ENCODE measurements at places on chromosomes 4 and X.
A peak's percentile ranks its signal among the peaks of the same experiment; 100 is the strongest.

- DNase-seq, result no peak
- H3K27ac ChIP-seq, result no peak overlapping the region
- H3K4me3 ChIP-seq, result no peak overlapping the region
- no peaks in the 10 kb centered on the region for H3K27me3 ChIP-seq
Observed at GRCh38 chr4:169377367-169377766, 106.6 kb upstream of the SH3RF1 start.

- peak overlapping the region; percentile 71 for H3K27ac ChIP-seq
- no peak for DNase-seq
- no peaks in the 10 kb centered on the region for H3K27me3 ChIP-seq
- no peak overlapping the region for H3K4me3 ChIP-seq
Observed at GRCh38 chr4:26140150-26140898, 180.5 kb upstream of the RBPJ start.

DNA sequence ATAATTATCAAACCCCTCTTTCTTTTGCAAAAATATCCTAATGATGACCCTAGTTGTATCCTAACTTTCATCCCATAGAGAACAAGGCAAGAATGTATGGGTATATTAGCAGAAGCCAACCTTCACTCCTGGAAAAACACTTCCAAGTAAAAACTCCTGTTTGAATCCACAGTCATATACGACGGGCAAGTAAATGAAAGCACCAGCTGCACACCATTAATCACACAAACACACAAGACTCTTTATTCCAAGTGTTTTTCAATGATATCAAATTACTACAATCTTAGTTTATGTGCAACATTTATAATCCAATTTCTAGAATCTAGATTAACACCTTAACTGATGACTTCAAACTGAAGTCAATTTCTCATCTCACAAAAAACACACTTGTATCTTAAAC lies 22.9 kb downstream of the ACSL4 start:
- H3K4me3 ChIP-seq, result no peak overlapping the region
- H3K4me1 ChIP-seq, result peaks cover 16% of the 10 kb centered on the region
- DNase-seq, result no peak

DNA sequence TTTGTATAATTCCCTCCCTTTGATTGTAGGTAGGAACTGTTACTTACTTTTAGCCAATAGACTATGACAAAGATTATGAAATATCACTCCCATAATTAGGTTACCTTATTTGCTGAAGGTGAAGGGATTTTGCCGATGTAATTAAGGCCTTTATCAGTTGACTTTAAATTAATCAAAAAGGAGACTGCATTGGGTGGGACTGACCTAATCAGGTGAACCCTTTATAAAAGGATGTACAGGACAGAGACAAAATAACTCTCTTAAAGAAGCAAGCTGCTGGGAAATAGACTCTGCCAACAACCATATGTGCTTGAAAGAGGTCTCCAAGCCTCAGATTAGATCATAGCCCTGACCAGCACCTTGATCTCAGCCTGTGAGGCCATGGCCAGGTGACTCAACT lies 167.6 kb downstream of the SOX3 start:
- H3K4me1 ChIP-seq, result no peaks in the 10 kb centered on the region
- DNase-seq, result no peak
- H3K27ac ChIP-seq, result no peak overlapping the region
- no peaks in the 10 kb centered on the region for H3K27me3 ChIP-seq
- no peak overlapping the region for H3K4me3 ChIP-seq

DNA sequence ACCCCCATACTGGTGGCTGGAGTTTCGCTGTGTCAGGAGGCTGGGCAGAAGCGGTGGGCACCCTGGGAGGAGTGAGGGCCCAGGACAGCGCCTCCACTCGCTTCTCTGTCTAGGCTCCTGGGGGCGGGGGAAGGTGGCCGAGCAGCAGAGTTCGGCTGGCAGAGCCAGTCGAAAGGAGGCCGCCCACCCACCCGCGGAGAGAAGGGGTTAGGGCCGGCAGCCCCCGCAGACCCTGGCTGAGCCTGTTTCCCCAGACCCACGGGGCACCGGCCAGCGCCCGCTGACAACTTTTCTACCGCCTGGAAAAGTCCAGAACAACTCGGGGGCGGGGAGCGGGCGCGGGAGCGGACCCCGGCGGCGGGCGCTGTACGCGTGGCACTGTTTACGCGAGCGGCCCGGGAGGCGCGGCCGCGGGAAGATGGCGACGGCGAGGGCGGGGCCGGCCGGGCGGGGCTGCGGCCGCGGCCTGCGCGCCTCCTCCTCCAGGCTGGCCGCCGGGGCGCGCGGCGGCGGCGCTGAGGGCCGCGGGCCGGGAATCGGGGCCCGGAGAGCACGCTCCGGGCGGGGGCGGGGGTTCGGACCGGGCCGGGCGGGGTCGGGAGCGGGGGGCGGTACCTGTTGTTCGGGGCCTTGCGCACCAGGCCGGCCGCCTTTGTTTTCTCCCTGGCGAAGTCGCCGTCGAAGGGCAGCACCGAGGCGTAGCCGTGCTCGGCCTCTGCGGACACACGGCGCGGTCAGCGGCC lies 628 bp downstream of the MXD4 start:
- H3K4me3 ChIP-seq, result peak overlapping the region; percentile 98
- H3K36me3 ChIP-seq, result no peaks in the 10 kb centered on the region
- no peaks in the 10 kb centered on the region for H3K27me3 ChIP-seq
- peak overlapping the region; percentile 98 for H3K27ac ChIP-seq
- no peak for DNase-seq

DNA sequence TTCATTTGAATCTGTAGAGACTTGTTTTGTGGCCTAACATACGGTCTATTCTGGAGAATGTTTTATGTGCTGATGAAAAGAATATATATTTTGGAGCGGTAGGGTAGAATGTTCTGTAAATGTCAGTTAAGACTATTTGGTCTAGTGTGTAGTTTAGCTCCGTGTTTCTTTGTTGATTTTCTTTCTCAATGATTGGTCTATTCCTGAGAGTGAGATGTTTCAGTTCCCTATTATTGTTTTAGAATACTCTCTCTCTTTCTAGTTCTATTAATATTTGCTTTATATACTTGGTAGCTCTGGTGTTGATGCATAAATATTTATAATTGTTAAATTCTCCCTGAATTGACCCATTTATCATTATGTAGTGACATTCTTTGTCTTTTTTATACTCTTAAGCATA lies 236.5 kb downstream of the GLUD2 start:
- H3K4me3 ChIP-seq, result no peak overlapping the region
- no peaks in the 10 kb centered on the region for H3K27me3 ChIP-seq
- no peak overlapping the region for H3K27ac ChIP-seq
- no peaks in the 10 kb centered on the region for H3K4me1 ChIP-seq
- no peaks in the 10 kb centered on the region for H3K36me3 ChIP-seq

- peaks cover 5% of the 10 kb centered on the region for H3K4me1 ChIP-seq
- H3K27me3 ChIP-seq, result no peaks in the 10 kb centered on the region
- no peak for DNase-seq
- no peak overlapping the region for H3K4me3 ChIP-seq
- H3K27ac ChIP-seq, result no peak overlapping the region
Observed at GRCh38 chr4:113350576-113350975, 301.1 kb downstream of the ANK2 start.

GRCh38 chr4:153421941-153422340 lies 44.2 kb upstream of the TMEM131L start:
- no peaks in the 10 kb centered on the region for H3K4me1 ChIP-seq
- no peak overlapping the region for H3K4me3 ChIP-seq
- no peaks in the 10 kb centered on the region for H3K27me3 ChIP-seq
- no peak overlapping the region for H3K27ac ChIP-seq

DNA sequence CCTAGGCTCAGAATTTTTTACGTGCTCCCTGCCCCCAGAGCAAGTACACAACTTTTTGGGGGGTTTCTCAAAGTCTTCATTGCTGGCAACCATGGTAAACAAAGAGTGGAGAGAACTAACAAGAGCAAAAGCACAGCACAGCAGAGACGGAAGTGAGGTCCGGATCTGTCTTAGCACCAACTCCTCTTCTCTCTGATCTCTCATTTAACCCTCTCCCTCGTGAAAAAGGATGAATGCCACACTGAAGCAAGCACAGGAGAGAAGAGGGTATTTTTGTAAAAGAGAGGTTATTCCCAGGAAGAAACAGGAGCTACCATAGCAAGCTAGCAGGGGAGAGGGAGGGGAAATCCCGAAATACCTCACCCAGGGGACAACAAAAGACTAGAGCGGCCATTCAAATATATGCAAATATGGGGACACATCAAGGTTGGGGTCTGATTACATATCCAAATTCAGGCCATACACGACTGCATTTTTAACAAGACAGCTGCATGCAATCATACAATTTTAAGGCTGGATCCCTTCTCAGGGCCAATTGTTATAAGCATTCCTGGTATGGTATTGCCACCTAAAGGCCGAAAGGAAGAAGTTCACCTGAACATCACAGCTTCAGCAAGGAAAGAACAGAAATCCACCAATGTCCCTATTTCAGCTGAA lies 46.6 kb downstream of the CD40LG start:
- no peaks in the 10 kb centered on the region for H3K4me1 ChIP-seq
- no peaks in the 10 kb centered on the region for H3K36me3 ChIP-seq
- no peak for DNase-seq
- H3K4me3 ChIP-seq, result no peak overlapping the region
- H3K27me3 ChIP-seq, result no peaks in the 10 kb centered on the region

- DNase-seq, result no peak
- no peaks in the 10 kb centered on the region for H3K27me3 ChIP-seq
- peak overlapping the region; percentile 63 for H3K27ac ChIP-seq
- H3K4me1 ChIP-seq, result peaks cover 14% of the 10 kb centered on the region
- H3K36me3 ChIP-seq, result peaks cover 18% of the 10 kb centered on the region
Observed at GRCh38 chr4:153564630-153565525, 98.7 kb downstream of the TMEM131L start.

- no peaks in the 10 kb centered on the region for H3K36me3 ChIP-seq
- H3K4me1 ChIP-seq, result no peaks in the 10 kb centered on the region
- no peak for DNase-seq
Observed at GRCh38 chrX:24566240-24566639, 80.9 kb downstream of the PCYT1B start.

- H3K4me1 ChIP-seq, result no peaks in the 10 kb centered on the region
- H3K36me3 ChIP-seq, result no peaks in the 10 kb centered on the region
- H3K27me3 ChIP-seq, result no peaks in the 10 kb centered on the region
- no peak overlapping the region for H3K27ac ChIP-seq
- H3K4me3 ChIP-seq, result no peak overlapping the region
Observed at GRCh38 chr4:55255179-55255578, 90.9 kb upstream of the SRD5A3 start.

DNA sequence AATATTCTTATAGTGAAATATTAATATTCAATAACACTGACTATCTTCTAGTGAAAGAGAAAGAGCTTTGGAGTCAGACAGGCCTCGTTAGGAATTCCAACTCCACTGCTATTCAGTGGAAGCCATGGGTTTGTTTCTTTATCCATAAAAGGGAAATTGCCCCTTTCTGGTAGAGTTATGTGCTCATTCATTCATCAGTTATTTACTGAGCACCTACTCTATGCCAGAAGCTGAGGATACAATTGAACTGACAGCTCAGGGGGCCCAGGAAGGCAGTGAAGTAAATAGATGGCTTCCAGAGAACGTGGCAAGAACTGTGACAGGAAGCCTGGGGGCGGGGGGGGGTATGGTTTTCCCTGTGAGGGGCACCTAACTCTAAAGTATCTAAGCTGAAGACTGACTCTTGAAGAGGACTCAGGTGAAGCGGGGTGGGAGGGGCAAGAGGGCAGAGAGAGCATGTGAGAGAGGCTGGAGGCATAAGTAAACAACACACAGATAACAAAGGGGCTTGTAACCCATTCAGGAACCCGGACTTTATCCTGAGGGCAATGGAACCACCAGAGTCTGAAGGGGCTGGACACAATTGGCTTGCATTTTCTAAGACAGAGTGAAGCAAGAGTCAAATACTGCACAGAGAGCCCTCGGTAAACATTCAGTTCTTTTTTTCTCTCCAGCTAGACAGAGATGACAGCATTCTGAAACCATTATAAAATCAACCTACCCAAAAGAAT lies 20.3 kb downstream of the ANXA5 start:
- no peak overlapping the region for H3K27ac ChIP-seq
- DNase-seq, result no peak
- H3K27me3 ChIP-seq, result no peaks in the 10 kb centered on the region

DNA sequence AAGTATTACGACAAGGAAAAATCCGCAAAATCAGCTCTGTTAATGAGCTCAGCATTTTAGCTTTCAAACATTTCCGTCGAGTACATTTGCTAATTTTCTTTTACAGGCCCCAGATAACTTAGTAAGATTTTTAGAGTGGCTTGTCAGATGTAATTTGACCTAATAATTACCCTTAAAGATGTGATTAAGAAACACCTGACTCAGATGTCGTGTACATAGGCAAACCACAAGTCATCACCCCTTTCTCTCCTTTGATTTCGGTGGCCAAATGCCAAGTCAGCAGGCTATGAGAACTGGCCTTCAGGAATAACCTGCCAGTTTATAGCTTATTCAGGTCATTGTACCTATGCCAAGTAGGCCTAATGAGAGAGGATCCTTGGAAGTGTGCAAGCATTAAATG lies 369.6 kb downstream of the PCDH7 start:
- H3K36me3 ChIP-seq, result no peaks in the 10 kb centered on the region
- no peak overlapping the region for H3K4me3 ChIP-seq
- no peaks in the 10 kb centered on the region for H3K27me3 ChIP-seq
- H3K27ac ChIP-seq, result no peak overlapping the region
- DNase-seq, result no peak
- no peaks in the 10 kb centered on the region for H3K4me1 ChIP-seq

- H3K4me3 ChIP-seq, result no peak overlapping the region
- H3K4me1 ChIP-seq, result no peaks in the 10 kb centered on the region
- no peak for DNase-seq
Observed at GRCh38 chr4:20565075-20565721, 135.1 kb upstream of the PACRGL start.

DNA sequence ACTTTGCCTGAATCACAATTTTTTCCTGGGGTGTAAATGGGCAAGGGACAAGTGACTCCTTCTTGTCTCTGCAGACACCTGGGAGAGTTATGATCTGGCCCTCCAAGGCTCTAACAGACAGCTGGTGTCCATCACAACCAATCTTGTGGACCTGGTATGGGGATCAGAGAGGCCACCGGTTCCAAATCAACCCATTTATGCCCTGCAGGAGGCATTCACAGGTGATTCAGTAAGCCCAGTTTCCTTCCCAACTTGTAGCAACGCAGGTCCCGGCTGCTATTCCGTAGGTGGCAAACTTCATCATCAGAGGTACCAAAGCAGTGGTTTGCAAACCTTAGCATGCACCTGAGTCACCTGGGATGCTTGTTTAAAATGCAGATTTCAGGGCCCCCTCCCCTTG lies 8.8 kb downstream of the XPNPEP2 start:
- H3K27ac ChIP-seq, result no peak overlapping the region
- DNase-seq, result no peak
- no peaks in the 10 kb centered on the region for H3K36me3 ChIP-seq
- no peak overlapping the region for H3K4me3 ChIP-seq
- no peaks in the 10 kb centered on the region for H3K4me1 ChIP-seq
- H3K27me3 ChIP-seq, result no peaks in the 10 kb centered on the region

GRCh38 chr4:94548571-94548970 lies 96.8 kb downstream of the PDLIM5 start:
- H3K4me3 ChIP-seq, result no peak overlapping the region
- H3K27me3 ChIP-seq, result no peaks in the 10 kb centered on the region
- no peaks in the 10 kb centered on the region for H3K36me3 ChIP-seq
- H3K27ac ChIP-seq, result peak overlapping the region; percentile 71
- no peak for DNase-seq

GRCh38 chr4:55561889-55562288 lies 15.2 kb upstream of the CLOCK start:
- H3K36me3 ChIP-seq, result no peaks in the 10 kb centered on the region
- DNase-seq, result no peak
- H3K4me1 ChIP-seq, result no peaks in the 10 kb centered on the region
- no peak overlapping the region for H3K4me3 ChIP-seq
- H3K27ac ChIP-seq, result no peak overlapping the region

- peaks cover 100% of the 10 kb centered on the region for H3K36me3 ChIP-seq
- H3K27ac ChIP-seq, result no peak overlapping the region
- DNase-seq, result no peak
- H3K4me3 ChIP-seq, result no peak overlapping the region
- no peaks in the 10 kb centered on the region for H3K27me3 ChIP-seq
- H3K4me1 ChIP-seq, result no peaks in the 10 kb centered on the region
Observed at GRCh38 chr4:8387615-8388527, 52.7 kb downstream of the ACOX3 start.
